Naive thymus-derived CD4-positive, alpha-beta T cell (primary cell): ENCODE measurements at places on chromosomes 16 and 17.

DNA sequence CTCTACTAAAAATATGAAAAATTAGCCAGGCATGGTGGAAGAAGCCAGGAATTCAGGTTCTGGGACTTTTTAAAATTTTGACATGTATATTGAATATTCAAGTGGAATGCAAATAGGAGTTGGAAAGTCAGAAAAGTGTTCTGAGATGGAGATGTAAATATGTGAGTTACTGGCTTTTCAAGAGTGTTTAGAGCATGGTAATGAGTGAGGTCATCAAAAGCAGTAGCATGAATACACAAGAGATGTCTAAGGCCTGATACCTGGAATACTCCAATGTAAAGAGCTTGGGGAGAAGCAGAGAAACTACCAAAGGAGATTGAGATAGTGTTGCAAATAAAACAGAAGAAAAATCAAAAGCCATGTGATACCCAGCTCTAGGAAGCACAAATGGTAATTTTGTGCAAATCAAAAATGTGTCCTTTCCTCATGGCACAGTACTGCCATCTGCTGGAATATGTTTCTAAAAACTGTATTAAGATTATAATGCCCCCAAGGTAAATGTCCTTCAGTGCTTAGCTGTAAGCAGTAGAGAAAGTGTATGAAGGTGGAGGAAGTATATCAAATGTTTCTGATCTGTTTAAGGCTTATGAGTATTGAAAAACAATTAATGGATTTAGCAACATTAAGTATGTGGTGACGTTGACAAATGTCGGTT is 908.4 kb downstream of the KCNJ18 start:
- H3K27me3 ChIP-seq, result no peaks in the 10 kb centered on the region
- DNase-seq, result no peak
- no peak overlapping the region for H3K4me3 ChIP-seq
- no peaks in the 10 kb centered on the region for H3K36me3 ChIP-seq
- H3K27ac ChIP-seq, result no peak overlapping the region
- no peaks in the 10 kb centered on the region for H3K4me1 ChIP-seq

GRCh38 chr16:47519996-47520679 is 59.0 kb downstream of the PHKB start:
- no peaks in the 10 kb centered on the region for H3K4me1 ChIP-seq
- no peaks in the 10 kb centered on the region for H3K27me3 ChIP-seq

- DNase-seq, result no peak
- H3K4me1 ChIP-seq, result peaks cover 26% of the 10 kb centered on the region
- H3K4me3 ChIP-seq, result peak within 1 kb of the TSS; percentile 74
Observed at GRCh38 chr17:75878174-75878998, at the start of gene TRIM47. Gene TRIM47, minus strand, starts transcription at chr17:75878581. Its CDS starts 33 bp downstream, at chr17:75878548.

DNA sequence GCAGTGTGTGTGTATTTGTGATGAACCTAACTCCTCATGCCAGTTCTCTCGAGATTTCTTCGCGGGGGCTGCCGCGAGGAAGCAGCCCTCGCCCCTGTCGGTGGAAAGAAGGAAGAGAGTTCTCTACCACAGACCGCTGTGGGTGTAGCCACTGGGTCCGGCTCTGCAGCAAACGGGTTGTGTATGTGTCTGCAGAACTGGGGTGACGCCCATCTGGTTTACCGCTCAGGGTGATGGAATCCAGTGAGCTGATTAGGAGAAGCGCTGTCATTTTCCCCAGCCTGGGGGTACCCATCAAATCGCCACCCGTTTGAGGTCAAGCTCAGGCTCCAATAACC is 7.7 kb downstream of the CORO6 start:
- no peak for DNase-seq
- peaks cover 37% of the 10 kb centered on the region for H3K4me1 ChIP-seq
- no peaks in the 10 kb centered on the region for H3K27me3 ChIP-seq
- H3K27ac ChIP-seq, result no peak overlapping the region
- peak overlapping the region; percentile 80 for H3K4me3 ChIP-seq

- no peak overlapping the region for H3K4me3 ChIP-seq
- peak overlapping the region; percentile 17 for H3K27ac ChIP-seq
Observed at GRCh38 chr16:89413811-89414585, 76.4 kb downstream of the ANKRD11 start.

DNA sequence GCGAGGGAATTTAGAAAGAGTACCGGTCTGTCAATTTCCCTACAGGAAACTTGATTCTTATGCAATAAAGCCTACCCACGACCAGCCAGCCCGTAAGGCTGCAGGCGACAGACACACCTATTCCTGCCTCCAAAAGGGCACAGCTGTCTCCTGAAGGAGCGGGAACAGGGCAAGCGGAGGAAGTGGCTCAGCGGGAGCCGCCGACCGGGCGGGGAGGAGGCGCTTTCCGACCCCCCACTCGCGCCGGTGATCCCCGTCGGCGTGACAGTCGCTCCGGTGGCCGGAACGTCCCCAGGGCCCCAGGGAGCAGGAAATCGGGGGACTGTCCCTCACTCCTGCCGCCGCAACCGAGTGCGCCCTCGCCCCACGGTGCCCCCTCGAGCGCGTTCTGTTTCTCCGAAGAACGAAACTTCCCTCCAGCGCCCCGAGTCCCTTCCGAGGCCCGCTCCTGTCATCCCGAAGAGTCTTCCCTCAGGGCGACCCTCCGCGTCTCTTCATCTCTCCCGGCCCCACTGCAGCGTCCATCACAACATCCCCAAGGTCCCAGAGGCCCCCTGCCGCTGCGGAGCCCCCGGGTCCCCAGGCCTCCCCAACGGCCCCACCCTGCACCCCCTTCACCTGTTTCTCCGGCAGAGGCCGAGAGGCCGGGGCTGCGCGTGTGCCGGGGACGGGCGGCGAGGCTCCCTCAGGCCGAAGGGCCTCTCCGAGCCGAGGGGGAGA is 421 bp downstream of the STAT3 start:
- peak overlapping the region; percentile 65 for H3K4me3 ChIP-seq
- DNase-seq, result peak; percentile 40
- H3K4me1 ChIP-seq, result peaks cover 13% of the 10 kb centered on the region

- peak overlapping the region; percentile 95 for H3K27ac ChIP-seq
- DNase-seq, result no peak
- peaks cover 42% of the 10 kb centered on the region for H3K4me1 ChIP-seq
- H3K36me3 ChIP-seq, result no peaks in the 10 kb centered on the region
- H3K27me3 ChIP-seq, result no peaks in the 10 kb centered on the region
Observed at GRCh38 chr17:18261146-18261515, 669 bp downstream of the MIEF2 start.

DNA sequence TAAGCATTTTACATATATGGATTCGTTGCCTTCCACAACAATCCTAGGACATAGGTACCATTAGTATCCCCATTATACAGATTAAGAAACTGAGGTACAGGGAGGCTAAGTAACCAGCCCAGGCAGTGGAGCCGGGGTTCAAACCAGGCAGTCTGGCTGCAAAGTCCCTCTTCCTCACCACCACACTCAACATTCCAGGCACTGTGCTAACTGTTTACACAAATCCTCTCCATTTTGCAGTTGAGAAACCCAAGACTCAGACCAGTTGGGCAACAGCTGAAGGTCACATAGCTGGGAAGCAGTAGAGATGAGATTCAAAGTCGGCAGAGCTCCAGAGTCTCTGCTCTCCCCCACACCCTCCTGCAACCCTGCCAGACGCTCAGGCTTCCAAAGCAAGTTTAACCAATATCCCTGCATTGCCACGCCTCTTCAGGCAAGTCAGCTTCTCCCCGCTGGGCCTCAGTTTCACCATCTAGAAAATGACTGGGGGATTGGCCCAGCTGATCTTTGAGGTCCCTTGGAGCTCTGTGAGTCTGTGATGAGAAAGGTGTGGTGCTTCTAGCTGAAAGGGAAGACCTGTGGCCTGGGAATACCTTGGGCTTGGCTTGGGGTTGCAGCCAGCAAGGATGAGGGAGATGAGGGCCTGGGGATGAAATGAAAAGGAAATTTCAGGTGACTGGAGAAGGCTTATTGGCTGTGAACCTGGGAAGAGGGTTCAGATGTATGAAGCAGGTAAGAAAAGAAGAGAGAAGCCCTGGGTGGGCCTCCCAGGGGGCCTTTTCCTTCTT is 14.0 kb downstream of the CCR7 start:
- peaks cover 41% of the 10 kb centered on the region for H3K36me3 ChIP-seq
- no peak overlapping the region for H3K4me3 ChIP-seq
- DNase-seq, result no peak
- H3K4me1 ChIP-seq, result peaks cover 56% of the 10 kb centered on the region

- no peaks in the 10 kb centered on the region for H3K4me1 ChIP-seq
- H3K36me3 ChIP-seq, result no peaks in the 10 kb centered on the region
- H3K27ac ChIP-seq, result no peak overlapping the region
- no peak overlapping the region for H3K4me3 ChIP-seq
- H3K27me3 ChIP-seq, result no peaks in the 10 kb centered on the region
Observed at GRCh38 chr16:73404001-73404400, 356.1 kb upstream of the ZFHX3 start.

GRCh38 chr16:2056681-2057407 is 9.1 kb downstream of the TSC2 start:
- H3K27ac ChIP-seq, result no peak overlapping the region
- no peak for DNase-seq
- H3K36me3 ChIP-seq, result peaks cover 3% of the 10 kb centered on the region
- H3K4me1 ChIP-seq, result no peaks in the 10 kb centered on the region
- no peaks in the 10 kb centered on the region for H3K27me3 ChIP-seq

GRCh38 chr17:45222289-45222995 is 757 bp downstream of the FMNL1 start:
- peak overlapping the region; percentile 91 for H3K4me3 ChIP-seq
- H3K27me3 ChIP-seq, result no peaks in the 10 kb centered on the region
- H3K27ac ChIP-seq, result peak overlapping the region; percentile 96

DNA sequence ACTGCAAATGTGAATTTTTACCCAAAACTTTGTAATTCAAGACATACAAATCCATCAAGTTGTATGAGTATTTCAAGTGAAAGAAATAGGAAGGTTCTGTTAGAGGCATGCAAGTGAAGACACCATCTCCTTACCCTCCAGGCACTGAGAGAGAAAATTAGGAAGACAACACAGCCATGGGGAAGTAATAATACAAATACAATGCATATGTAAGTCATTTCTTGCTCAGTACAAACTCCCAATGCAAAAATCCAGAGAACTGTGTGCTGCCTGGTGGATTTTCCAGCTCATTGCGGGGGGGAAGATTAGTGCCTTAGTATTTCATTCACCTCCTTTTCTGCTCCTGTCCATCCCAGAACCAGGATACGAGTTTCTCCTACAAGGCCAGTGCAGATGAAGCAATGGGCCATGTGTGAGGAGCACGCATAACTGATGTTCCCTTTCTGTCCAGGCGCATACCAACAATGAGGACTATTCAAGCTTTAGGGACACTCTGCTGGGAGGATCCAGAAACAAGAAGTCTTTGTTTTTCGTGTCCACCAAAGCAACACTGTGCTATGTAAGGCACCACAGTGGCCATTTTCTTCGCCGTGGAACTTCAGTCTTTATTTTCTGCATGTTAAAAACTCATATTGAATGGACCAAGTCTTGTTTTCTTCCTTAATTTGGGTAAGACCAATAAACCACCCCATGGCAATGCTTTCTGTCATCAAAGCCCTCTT is 143.7 kb upstream of the RCVRN start:
- no peaks in the 10 kb centered on the region for H3K36me3 ChIP-seq
- H3K4me1 ChIP-seq, result peaks cover 15% of the 10 kb centered on the region
- H3K27me3 ChIP-seq, result no peaks in the 10 kb centered on the region
- H3K4me3 ChIP-seq, result no peak overlapping the region

DNA sequence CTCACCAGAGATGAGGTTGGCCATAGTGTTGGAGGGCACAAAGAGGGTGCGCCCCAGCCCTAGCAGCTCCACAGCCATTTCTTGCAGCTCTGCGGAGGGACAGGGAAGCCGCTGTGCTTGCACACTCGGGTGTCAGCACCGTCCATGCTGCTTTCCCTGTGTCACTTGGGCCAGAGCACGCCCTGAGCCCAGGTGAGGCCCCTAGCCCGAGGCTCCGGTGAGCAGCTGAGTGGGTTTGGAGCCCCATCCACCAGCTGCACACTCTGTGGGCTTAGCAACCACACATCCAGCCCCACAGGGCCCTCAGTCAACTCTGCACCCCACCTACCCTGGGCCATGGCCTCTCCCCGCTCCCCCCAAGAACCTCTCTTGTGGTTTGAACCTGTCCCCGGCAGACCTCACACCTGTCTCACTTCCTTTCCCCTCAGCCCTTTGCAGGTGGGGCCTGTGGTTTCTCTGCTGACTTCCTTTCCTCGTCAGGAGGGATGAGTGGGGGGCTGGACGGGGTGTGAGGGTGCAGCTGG is 20.7 kb downstream of the TMEM235 start:
- no peaks in the 10 kb centered on the region for H3K36me3 ChIP-seq
- no peaks in the 10 kb centered on the region for H3K27me3 ChIP-seq
- peak overlapping the region; percentile 87 for H3K27ac ChIP-seq
- DNase-seq, result peak; percentile 96
- H3K4me3 ChIP-seq, result peak overlapping the region; percentile 73

GRCh38 chr16:87764600-87765472 is 950 bp downstream of the KLHDC4 start:
- DNase-seq, result no peak
- peaks cover 40% of the 10 kb centered on the region for H3K36me3 ChIP-seq
- H3K4me3 ChIP-seq, result peak overlapping the region; percentile 71
- peak overlapping the region; percentile 93 for H3K27ac ChIP-seq
- H3K27me3 ChIP-seq, result no peaks in the 10 kb centered on the region

- no peak for DNase-seq
- H3K4me1 ChIP-seq, result no peaks in the 10 kb centered on the region
- no peak overlapping the region for H3K4me3 ChIP-seq
Observed at GRCh38 chr17:29959658-29960337, 18.4 kb downstream of the EFCAB5 start.

- no peaks in the 10 kb centered on the region for H3K27me3 ChIP-seq
- H3K4me3 ChIP-seq, result no peak overlapping the region
- no peaks in the 10 kb centered on the region for H3K4me1 ChIP-seq
- H3K27ac ChIP-seq, result peak overlapping the region; percentile 50
Observed at GRCh38 chr17:15966183-15966878, 21.4 kb downstream of the ADORA2B start.

DNA sequence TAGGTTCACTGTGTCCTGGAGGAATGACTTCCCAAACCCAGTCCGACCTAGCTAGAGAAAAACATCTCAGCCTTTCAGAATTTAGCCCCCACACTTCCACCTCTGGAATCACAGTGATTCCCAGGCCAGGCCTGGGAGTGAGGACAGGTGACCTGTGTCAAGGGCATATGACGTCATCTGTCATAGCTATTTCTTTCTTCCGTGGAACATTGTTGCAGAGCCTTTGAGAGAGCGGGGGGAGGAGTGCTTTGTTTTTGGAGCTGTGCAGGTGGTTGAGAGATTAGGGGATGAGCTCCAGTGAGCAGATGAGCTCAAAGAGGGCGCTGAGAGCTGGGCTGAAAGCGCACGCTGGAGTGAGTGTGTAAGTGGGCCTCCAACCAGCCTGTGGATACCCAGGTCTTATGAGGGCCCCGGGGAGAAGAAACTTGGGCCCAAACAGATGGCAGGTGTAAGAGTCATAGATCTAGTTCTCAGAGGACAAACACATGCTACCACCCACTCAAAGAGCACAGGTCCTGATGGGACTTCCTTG is 344.8 kb downstream of the SNX29 start:
- no peaks in the 10 kb centered on the region for H3K36me3 ChIP-seq
- no peak for DNase-seq
- no peaks in the 10 kb centered on the region for H3K27me3 ChIP-seq
- H3K4me1 ChIP-seq, result peaks cover 10% of the 10 kb centered on the region
- H3K27ac ChIP-seq, result no peak overlapping the region
